Endothelial cell (in vitro differentiated cells): ENCODE measurements at places on chromosomes 13 and 19.

DNA sequence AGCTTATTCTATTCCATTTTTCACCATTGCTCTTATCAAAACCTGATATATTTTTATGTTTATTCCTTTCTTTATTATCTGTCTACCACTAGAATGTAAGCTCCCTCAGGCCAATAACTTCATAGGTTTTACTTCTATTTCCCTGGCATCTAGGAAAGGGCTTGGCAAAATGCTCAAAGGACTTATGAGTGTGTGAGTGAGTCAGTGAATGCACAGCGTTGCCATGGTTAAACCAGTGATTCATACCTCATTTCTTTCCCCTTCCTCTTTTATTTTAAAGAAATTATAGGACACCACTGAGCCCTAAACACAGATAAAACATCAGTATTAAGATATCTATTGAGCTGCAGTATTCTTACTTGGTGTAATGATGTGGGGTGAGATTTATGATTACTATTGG is 162.1 kb downstream of the GPC6 start:
- DNase-seq: no peak

DNA sequence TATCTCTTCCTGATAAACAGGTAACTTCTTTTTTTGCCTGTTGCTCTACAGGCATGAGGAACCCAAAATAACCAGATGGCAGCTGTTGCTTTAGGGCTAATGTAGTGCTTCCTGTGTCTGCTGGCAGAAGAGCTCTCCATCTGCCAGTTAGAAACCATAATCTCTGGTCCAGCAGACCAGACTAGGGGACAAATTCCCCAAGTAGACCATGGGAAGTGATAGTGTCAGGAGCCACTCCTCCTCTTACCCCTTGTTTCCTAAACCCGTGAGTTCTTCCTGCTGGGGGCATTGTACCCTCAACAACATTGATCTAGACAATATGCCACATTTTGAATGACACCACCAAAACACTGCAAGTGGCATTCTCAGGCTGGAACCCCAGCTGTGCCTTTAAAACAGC is 135.9 kb downstream of the DLEU7 start:
- DNase-seq: no peak

DNA sequence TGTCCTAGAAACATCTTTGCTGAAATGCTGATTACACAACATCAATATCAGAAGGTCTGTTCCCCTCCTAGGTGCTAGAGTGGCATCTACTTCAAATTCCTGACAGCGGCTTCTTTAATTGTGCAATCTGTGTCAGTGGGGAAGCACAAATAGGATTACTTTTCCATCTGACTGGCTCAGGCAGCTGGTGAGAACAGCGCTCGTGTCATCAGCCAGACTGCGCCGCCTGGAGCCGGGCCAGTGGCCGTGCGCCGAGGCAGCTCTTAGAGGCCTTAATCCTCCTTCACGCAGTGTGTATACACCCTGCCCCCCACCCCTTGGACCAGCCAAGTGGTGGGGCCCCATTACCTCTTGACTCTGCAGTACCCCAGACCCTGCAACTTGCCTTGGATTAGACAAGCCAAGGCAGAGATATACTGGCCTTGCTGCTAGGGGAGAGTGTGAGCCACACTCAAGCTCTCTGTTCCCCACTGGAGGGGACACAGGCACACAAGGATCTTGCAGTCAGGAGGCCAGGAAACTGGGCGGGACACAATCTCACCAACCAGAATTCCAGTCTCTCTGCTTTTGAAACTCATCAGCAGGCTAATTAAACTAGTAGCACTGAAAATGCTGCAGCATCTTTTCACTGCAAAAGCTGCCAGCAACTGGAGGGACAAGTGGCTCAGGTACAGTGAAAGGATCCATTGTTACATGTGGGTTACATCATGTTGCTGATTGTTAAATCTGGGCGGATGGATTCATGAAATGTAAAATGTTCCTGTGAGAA is 48.9 kb upstream of the EPHX3 start:
- no peak for DNase-seq

DNA sequence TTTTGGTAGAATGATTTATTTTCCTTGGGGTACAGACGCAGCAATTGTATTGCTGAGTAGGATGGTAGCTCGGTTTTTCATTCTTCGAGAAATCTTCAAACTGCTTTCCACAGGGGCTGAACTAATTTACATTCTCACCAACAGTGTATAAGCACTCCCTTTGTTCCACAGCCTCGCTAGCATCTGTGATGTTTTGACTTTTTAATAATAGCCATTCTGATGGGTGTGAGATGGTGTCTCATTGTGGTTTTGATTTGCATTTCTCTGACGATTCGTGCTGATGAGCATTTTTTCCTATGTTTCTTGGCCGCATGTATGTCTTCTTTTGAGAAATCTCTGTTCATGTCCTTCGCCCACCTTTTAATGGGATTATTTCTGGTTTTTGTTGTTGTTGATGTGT is 54.8 kb upstream of the UQCRFS1 start:
- no peak for DNase-seq

- no peak for DNase-seq
Observed at GRCh38 chr13:73704587-73704986, 429.6 kb downstream of the KLF12 start.

DNA sequence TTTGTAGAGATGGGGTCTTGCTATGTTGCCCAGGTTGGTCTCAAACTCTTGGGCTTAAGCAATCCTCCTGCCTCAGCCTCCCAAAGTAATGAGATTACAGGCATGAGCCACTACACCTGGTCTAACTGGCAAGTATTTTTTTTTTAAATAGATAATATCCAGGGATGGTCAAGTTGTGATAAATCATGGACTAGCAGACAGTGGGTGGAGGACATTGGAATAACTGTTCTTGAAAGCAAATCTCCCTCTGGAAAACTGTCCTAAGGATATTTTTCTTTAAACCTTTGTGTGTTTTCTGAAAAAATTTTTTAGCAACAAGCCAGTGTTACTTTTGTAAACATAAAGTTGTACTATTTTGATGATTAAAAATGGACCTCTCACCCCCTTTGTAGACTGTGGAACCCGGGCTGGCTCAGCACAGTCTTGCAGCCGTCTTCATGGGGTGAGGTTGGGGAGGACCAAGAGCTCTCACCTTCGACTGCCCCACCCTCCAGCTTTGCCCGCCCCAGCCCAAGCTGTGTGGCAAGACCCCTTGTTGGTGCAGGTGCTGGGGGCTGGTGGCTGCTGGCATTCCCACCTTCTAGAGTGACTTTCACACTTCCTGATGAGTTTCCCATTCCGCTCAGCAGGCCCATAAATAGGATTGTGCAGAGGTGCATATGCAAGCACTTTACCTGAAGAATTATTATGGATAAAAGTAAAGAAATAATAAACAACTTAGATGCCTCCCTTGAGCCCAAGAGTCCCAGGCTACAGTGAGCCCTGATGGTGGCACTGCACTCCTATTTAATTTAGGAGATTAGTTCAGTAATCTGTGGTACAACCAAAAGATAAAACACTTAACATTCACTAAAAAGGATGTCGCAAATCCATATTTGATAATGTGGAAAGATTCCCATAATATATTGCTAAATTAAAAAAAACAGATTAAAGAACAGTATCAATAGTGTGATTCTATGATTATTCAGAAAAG is 107.3 kb downstream of the GADD45B start:
- no peak for DNase-seq

DNA sequence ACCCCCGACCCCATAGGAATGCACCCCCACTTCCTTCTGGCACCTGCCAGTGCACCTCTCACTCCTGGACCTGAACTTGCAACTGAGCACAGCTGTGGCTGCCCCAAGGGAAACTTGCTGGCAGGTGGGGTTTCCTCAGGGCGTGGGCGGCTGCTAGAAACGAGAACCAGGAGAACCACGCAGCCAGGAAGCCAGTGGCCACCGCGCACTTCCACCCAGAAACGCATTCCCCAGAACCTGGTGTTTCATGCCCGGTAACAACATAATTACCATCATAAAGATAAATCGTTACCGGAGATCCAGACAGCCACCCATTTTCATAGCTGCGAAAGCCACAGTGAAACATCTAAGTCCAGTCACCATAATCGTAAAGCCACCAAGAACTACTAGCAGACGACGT is 75.2 kb upstream of the C13orf46 start:
- no peak for DNase-seq

GRCh38 chr13:99651016-99651415 is 149.7 kb downstream of the TM9SF2 start:
- no peak for DNase-seq

DNA sequence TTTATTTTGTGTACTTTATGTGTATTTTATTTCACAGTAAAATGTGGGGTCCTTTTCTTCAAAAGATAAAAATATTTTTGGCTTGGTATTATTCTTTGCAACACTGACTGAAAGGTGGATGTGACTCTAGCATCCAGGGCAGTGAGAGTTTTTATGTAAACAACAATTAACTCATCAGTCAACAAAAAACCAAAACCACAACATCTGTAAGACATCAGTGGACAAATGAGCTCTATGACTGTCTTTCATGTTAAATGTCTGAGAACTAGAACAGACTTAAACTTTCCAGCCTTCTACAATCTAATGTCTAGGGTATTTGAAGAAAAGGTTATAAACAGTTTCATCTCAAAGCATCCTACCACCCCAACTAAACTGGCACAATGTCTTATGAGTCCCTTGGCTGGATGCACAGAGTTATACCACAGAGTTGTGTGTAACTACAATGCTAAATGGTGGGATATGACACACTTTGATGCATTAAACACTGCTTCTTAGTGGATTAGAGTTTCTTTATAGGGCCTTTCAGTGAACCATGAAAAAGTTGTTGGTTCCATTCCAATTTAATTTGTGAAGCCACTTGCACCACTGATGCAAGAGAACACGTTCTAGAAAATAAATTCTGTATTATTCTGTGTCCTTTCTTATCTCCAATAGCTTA is 544.2 kb upstream of the KLF12 start:
- no peak for DNase-seq

DNA sequence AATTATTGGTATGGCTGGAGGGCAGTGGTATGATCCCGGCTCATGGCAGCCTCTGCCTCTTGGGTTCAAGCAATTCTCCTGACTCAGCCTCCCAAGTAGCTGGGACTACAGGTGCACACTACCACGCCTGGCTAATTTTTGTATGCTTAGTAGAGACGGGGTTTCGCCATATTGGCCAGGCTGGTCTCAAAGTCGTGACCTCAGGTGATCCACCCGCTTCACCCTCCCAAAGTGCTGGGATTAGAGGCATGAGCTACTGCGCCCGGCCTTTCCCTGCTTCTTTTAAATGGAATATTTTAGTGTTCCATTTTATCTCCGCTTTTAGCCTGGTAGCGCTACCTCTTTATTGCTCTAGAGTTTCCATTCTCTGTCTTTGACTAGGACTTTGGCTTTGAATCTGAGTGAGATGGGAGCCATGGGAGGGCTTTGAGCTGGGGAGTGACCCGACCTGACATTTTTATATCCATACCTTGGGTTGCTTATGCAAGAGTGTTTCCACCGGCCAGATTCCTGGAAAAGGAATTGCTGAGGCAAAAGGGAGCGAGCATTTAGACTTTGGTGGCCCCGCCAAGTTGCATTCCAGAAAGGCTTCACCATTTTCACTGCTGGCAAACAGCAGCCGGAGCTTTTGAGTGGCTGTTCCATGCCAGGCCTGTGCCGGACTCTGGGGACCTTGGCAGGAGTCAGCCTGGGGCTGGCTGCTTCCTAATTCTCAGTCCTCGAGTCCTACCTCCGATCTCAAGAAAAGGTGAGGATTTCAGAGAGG is 22.9 kb downstream of the BICRA start:
- no peak for DNase-seq

GRCh38 chr19:44401139-44402115 is at the start of gene ZNF285:
ZNF285 (minus strand) TSS chr19:44401608; CDS start chr19:44397213, 4,395 bp downstream.
- peak; percentile 89 for DNase-seq

GRCh38 chr13:24922387-24922744 is 158.4 kb downstream of the RNF17 start:
- DNase-seq: peak; percentile 47

DNA sequence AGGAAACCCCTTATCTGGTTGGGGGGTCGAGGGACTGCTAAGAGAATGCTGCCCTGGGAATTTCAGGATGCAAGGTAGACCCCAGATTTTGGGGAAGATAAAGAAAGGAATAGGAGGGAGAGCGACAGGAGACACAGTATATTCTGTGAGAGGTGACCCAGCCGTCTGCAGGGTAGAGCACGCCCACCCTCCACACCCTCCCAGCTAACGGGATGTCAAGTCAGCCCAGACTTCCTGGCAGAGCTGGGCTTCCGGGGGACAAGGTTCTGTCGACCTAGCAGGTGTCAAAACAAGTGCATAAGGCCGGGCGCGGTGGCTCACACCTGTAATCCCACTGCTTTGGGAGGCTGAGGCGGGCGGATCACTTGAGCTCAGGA is 695 bp upstream of the PRR36 start:
- no peak for DNase-seq

DNA sequence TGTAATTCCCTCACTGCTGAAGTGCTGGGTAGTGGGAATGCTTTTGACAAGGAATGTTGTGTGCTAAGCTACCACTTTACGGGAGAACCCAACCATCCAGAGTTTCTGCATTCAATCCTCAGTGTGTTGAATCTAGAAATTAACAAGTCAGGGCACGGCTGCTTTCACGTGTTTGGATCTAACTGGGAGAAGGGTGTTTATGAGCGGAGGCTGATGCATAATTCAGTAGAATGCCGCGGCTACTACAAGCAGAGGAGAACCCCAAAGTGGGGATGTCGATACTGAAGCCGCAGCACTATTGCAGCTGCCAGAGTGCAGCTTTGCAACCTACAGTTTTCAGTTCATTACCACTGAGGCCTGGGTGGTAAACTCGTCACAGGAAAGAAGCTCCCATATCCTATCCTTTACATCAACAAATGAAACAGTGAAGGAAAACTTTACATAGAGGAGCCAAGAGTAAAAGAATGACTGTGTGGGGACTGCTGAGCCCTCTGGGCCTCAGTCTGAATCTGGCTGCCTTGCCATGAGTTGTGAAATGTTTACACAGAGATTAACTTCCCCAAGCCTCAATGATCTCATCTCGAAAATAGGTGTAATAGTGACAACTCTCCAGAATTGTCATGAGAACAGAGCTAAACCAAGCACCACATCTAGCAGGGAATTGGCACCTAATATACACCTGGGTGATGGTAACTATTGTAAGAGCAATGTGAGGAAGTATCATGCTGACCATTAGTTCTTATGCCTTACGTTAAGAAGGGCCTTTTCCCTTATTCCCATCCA is 531.7 kb downstream of the MYO16 start:
- DNase-seq: no peak

DNA sequence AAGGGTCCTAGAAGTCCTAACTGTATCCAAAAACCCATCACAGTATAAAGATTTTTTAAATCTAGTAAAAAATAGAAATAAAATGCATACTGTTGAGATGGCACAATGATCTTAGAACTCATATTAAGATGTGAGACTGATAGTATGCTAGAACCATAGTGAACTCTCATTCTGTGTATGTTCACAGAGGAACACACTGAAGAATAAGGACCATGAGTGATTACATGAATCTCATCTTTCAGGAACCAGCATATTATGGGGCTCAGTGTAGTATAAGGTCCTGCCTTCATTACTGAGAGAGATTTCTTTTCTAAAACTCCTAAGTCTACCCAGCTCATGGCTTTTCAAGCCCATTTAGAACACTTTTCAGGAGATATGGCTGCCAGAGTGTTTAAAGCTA is 59.8 kb upstream of the RFC3 start:
- DNase-seq: no peak

DNA sequence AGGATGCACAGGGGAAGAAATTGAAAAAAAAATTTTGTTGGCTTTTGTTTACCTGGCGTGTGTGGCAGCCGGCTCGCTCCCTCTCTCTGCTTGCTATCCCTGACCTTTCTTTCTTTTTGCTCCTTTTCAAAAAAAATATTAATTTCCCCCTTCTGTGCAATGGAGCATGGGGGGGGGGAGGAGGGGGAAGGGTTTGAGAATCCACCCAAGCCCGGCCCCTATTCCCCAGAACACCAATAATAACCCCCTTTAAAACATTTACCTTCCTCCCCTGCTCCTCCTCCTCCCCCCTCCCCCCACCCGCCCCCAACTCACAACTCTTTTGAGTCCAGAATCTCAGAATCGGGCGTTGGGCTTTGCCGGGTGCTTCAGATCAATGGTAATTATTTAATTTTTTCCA is 28.4 kb downstream of the NFIX start:
- no peak for DNase-seq
